ENCODE measurements at places on chromosomes 2 and 18.
A peak's percentile ranks its signal among the peaks of the same experiment; 100 is the strongest.

DNA sequence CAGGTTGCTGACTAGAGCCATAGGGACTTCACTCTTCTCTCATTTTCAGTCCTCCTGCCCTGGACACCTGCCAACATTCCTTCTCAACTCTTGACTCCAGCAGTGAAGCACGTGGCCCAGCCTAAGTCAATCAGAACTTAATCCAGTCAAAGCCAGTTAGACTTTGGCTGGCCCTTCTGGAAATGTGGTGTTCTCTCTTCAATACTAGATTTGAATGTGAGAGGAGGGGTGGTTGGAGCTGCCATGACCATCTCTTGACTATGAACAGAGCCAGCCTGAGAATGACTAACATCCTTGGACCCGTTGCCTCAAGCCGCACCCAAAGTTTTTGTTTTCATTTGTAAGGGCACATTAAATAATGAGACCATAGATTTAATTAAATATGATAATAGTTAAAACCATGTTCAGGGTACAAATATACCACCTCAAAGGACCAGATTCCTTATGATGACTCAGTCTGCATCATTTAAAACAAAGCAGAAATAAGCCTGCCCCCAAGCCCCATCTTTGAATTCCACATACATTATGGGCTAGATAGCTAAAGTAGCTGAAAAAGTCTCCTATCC is 49.7 kb upstream of the RASGRP3 start:
- no peak for DNase-seq

- no peak for DNase-seq
These were observed 263.5 kb upstream of the SIX2 start for GRCh38 chr2:45272549-45273265.

GRCh38 chr2:223083402-223084070 is 31.5 kb downstream of the KCNE4 start:
- no peak for DNase-seq

DNA sequence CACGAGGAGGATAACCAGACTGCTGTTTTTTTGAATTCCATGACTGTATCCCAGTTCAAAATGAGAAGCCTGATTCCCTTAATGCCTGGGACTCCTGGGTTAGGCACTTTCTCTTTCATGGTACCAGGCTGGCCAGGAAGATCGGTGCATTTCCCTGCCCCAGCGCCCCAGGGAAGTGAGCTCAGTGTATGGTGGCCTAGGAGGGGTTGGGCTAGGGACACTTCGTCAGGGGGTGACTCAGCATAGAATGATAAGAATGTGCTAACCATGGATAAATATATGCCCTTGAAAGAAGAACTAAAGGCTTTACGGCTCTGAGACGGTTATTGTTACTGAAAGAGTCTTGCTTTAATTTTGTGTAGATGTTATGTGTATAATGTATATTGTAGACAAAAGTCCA is 27.5 kb upstream of the FAM237A start:
- DNase-seq: no peak

DNA sequence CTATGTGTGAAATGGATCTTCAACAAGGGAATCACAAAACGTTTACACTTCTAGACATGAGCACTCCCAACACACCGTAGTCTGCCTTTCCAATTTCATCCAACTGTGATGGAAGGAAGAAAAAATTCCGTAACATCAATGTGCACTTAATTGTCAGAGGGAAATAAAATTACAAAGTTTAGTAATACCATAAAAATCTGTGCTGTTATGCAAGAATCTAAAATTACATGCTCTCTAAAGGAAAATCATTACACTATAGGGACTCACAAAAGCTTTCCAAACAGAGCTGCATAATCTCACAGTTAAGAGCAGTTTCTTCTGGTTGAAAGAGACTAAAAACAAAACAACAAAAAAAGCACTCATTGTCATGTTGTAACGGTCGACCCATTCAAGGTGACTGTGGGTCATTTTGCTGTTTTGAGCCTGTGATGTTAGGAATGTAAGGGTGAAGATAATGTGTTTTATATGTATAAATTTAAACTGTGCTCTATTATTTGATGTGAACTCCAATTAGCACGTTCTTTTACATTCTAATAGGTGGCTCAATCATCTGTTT is 698.0 kb downstream of the TDRD15 start:
- DNase-seq: no peak

DNA sequence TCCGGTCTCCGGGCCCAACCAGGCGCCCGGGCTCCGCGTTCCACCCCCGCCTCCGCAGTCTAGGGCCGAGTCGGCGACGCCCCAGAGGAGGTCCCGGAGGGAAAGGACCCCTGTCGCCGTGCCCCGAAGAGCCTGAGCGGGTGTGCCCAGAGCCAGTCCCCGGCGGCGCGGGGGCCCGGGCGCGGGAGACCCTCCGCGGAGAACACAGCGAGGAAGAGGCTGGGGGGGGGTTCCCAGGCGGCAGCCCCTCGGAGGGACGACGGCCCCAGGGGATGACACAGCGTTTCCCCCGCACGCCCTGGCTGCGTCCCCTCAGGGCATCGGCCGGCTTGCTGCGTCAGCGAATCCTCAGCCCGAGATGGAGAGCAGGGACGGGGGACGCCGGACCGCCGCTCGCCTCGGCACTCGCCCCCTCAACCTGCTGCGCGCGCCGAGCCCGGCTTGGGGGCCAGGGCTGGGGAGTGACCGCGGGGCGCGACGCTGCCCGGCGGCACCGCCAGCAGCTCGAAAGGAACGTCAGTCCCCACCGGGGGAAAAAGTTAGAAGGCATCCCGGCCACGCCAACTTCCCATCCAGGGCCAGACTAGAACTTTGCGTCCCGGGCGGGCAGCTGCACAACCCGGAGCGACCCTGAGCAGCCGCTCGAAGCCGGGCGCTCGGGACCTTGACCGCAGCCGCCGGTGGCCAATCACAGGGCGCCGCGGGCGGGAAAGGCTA is 711 bp downstream of the SFXN5 start:
- peak; percentile 30 for DNase-seq

GRCh38 chr2:241047253-241048010 is 49.0 kb downstream of the SNED1 start:
- no peak for DNase-seq

- no peak for DNase-seq
These were observed 442.6 kb upstream of the MYT1L start for GRCh38 chr2:2773692-2774091.

DNA sequence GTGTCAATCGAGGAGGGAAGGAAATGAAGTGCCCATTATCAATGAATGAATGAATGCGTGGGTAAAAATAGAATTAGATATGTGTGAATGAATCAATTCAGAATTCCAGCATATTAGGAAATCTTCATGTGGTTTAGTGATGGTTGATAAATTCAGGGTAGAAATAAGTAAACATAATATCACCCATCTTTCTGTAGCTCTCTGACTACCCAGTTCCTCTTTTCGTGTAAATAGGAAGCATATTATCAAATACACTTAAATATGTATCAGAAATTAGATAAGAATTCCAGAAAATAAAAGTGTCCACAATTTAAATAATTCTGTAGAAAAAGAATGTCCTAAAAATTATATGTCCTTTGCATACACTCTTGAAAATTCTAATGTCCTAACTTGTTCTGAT is 552.9 kb upstream of the LRATD1 start:
- no peak for DNase-seq

DNA sequence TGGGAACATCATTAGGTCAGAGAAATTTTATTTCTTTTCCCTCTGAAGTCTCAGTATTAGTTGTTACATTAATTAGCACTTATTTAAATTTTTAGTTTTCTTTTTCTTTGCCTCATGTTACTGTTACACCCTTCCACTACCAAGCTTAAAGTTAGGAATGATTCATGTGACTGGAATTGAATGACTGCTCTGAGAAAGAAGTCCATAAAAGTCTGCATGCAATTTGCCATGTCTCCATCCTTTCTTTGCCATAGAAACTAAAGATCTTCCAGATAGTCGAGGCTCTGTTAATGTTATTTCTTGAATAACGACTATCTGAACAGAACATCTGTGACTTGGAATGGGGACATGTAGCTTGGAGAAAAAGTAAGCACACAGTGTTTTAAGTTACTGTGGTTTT is 1269.8 kb upstream of the PIK3C3 start:
- no peak for DNase-seq

DNA sequence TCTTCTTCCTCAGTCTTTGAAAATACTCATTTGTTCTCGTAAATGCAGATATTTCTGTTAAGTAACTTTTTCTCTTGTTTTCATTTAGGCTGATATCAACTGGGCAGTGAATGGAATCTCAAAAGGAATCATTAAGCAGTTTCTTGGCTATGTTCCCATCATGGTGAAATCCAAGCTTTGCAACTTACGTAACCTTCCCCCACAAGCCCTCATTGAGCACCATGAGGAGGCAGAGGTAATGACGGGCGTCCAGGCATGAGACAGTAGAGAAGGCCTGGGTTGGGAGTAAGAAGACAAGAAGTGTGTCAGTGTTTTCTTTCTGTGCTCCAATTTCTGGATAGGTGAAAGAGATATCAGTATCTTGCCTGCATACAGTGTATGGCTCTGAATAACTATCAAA is 5.1 kb downstream of the POLR1B start:
- DNase-seq: no peak

DNA sequence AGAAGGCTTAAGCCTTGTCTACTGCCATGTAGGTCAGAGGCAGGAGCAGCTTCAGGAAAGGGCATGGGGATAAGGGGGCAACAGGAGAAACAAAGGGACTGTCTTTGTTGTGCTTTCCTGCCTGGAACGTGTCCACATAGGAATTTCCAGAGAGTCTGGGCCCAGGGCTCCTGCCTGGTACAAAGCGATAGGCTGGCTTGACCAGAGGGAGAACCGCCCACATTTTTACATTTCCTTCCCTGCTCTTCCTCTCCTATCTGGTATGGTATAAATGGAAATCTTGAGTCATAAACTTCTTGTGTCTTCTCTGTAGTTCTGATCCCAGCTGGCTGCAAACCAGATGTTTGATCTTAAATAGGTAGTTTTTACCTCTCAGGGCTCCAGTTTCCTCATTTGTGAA is 414.8 kb downstream of the HRH4 start:
- no peak for DNase-seq
